M059J (cell line): ENCODE measurements at places on chromosomes 12 and 14.

DNA sequence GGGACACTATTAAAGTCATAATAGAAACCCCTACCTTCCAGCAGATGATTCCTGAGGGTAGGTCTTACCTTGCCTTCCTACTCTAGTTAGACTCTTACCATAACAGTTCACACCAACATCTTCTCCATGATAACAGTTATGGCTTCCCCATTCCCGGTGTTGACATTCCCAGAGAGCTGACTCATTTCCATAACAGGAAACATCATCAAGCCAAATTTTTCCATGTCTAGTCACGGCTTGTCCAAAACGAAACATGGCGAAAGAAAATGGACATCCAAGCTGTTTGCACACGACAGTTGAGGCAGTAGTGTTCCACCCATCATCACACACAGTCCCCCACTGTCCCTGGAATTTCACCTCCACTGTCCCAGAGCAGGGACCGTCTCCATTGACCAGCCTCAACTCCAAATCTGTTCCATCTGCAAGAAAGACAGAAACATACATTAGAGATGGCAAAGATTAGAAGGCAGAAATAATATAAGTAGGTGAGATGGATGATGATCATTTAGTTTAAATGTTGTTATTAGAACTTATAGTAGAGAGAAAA lies 10.6 kb downstream of the CD163L1 start:
- peak; percentile 93 for DNase-seq

DNA sequence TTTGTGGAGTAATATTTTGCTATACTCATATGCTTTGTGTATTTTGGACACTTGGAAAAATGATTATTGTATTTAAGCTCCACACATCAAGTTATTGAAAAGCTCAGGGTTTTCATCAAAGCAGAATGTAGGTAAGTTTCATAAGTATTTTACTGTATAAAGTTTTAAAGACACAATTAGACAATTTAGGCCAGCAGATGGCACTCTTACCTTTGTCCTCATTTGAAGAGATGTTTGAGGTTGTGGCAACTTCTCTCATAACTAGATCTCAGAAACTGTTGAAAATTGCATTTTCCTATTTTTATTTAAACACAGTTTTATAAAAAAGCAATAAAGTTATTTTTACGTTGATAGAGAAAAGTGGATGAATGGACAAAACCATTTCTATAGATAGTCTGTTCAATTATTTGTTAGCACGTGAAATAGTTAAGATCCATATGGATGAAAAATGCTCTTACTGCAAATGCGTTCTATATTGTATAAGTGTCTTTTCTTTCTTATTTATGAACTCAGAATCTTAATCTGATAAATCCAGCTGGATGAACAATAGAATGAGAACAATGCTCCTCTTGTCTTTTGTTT lies 300.0 kb downstream of the AEBP2 start:
- peak; percentile 78 for DNase-seq

DNA sequence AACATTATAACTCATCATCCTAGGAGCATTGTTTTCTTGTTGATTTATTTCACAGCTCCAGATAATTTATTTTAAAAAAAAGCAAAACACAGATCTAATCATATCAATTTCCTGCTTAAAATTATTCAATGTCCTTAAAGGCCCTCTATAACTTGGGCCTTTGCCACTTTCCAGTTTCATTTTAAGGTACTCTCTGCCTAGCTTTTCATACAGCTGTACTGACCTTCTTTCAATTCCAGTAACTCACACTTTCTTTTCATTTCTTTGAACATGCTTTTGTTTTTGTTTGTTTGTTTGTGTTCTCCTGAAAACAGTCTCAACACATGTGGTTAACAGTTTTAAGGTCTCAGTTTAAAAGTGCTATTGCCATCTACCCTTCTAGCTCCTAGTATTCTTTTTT lies 281.9 kb downstream of the ACSS3 start:
- DNase-seq: no peak

GRCh38 chr14:68470361-68470760 lies 322.5 kb downstream of the ZFP36L1 start:
- DNase-seq: no peak

GRCh38 chr12:109120095-109120494 lies 3.7 kb downstream of the ACACB start:
- no peak for DNase-seq

- DNase-seq: no peak
Measured at GRCh38 chr14:88829685-88830302, 5.3 kb downstream of the TTC8 start.

DNA sequence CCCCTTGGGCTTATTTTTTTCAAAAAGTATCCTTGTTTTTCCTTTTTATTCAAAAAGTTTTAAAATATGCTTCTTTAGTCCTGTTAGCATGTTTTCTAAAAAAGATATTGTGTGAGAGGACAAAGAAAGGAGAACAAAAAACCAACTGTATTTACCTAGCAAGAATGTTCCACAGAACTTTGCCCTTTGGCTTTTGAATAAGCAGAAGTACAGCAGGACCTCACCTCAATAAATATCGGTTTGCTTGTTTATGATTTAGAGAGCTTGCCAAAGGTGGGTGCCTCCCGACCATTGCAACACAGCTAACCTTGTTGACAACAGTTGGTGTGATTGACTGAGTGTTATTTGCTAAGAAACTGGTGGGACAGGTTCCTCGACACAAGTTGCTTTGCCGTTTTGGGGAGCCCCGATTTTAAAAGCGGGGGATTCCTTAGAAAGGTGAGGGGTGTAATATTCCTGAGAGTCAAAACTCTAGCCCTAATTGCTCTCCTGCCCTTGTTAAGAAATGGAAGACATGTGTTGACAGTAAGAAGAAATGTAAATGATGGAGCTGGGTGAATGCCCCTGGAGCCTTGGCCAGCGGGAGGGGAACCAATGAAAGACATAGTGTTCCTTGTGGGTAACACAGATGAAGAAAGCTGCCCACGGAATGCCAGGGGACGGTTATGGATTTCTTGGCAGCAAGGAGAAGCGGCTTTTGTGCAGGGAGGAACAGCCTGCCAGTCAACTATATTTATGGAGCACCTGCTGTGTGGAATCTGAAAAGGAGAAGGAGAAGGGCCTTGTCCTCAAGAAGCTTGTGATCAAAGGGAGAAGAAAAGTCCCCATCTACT lies 13.7 kb downstream of the MYBPC1 start:
- no peak for DNase-seq

DNA sequence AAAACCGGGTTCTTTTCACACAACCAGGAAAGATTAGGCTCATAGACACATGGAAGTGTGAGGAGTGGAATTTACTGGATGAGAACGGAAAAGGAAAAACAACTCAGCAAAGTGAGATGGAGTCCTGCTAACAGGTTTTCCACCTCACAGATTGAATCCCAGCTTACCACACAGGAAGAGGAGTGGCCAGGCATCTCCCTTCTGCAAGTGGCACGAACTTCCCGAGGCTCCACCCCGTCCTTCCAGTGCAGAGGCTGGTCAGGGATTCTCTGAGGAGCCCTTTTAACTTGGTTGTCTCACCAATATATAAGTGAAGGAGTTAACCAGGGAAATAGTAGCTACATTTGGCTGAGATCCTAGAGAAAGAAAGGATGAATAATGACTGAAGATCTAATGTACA lies 102.8 kb downstream of the SCAF11 start:
- DNase-seq: no peak

DNA sequence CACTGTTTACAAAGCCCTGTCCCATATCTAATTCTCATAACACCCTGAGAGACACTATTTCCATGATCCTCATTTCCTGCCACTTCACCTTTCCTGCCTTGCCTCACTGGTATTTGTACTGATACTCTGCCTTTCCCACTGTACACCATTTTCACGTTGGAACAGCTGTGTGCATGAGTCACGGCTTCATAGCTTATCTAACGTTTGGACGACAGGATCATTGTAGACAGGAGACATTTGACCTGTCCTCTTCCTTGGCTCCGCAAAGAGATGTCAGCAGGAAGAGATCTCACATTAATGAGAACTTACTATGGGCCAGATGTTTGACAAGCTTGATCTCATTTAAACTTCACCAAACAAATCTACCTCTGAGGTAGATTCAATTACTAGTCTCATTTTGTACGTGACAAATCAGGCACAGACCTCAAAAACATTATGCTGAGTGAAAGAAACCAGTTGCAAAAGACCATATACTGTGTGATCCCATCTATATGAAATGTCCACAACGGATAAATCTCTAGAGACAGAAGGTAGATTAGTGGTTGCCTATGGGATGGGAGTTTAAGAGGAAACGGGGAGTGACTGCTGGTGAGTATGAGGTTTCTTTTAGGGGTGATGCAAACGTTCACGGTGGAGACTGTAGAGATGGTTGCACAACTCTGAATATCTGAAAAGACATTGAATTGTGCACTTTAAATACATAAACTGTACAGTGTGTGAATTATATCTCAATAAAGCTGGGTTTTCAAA lies 71.2 kb downstream of the KCNK13 start:
- no peak for DNase-seq

- DNase-seq: no peak
Measured at GRCh38 chr14:50263321-50263720, 31.9 kb upstream of the SOS2 start.
